ENCODE measurements at places on chromosomes 3 and 15.

GRCh38 chr3:151724576-151725562 lies 8.9 kb upstream of the AADACL2 start:
- DNase-seq = no peak

- DNase-seq = no peak
These were observed 35.1 kb downstream of the PEAK1 start for GRCh38 chr15:77384589-77385359.

GRCh38 chr3:13263770-13264467 lies 156.2 kb downstream of the NUP210 start:
- no peak for DNase-seq

GRCh38 chr3:176055836-176056235 lies 1141.4 kb downstream of the TBL1XR1 start:
- DNase-seq = no peak

DNA sequence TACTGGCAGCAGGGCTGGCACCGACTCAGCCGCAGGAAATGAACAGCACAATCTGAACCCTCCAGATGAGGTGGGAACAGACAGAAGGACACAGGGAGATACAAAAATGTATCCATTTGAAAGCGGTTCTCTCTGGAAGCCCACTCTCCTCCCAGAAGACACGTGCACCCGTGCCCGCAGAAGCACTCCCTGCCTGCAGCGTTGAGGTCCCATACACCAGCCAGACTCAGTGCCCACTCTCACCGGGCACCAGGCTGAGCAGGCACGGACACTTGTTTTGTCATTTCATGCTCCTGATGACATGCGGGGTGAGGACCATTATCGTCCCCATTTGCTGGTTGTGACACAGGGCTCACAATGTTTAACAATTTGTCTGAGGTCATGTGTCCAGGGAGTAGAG lies 297.4 kb upstream of the TLE3 start:
- no peak for DNase-seq

GRCh38 chr3:72488738-72489035 lies 359.6 kb downstream of the SHQ1 start:
- DNase-seq = no peak

GRCh38 chr3:146067048-146067447 lies 93.9 kb downstream of the PLOD2 start:
- DNase-seq = no peak

DNA sequence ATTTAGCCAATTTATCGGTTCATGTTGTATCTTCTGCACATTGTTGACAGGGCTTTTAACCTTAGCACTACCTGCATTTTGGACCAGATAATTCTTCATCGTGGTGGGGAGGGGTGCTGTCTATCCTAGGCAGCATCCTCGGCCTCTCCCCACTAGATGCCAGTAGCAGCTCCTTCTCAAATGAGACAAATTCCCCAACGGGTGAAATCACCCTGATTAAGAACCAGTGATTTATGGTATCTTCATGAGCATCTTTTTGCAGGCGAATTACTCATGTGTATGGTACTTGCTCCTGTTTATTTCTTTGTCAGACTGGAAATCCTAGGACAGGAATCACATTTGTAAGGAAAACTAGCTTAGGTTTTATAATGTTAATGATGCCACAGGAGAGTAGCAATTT lies 68.0 kb downstream of the C3orf70 start:
- DNase-seq = no peak

GRCh38 chr3:191068946-191069813 lies 129.9 kb upstream of the OSTN start:
- no peak for DNase-seq

- no peak for DNase-seq
These were observed 40.7 kb upstream of the VILL start for GRCh38 chr3:37949866-37950265.

DNA sequence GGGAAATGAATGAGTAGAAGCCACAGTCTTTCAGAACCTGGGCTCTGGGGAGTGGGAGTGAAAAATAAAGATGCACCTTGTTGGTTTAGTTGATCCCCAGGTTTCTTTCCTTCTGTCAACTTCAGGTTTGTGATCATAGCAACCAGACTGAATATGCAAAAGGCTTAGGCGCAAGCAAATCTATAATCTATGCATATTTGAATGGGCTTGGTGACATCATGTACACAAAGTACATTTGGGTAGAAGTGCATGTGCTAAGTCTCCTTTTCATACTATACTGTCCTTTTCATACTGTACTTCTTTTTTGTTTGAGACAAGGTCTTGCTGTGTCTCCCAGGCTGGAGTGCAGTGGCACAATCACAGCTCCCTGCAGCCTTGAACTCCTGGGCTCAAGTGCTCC lies 132.4 kb upstream of the C2CD4B start:
- no peak for DNase-seq

DNA sequence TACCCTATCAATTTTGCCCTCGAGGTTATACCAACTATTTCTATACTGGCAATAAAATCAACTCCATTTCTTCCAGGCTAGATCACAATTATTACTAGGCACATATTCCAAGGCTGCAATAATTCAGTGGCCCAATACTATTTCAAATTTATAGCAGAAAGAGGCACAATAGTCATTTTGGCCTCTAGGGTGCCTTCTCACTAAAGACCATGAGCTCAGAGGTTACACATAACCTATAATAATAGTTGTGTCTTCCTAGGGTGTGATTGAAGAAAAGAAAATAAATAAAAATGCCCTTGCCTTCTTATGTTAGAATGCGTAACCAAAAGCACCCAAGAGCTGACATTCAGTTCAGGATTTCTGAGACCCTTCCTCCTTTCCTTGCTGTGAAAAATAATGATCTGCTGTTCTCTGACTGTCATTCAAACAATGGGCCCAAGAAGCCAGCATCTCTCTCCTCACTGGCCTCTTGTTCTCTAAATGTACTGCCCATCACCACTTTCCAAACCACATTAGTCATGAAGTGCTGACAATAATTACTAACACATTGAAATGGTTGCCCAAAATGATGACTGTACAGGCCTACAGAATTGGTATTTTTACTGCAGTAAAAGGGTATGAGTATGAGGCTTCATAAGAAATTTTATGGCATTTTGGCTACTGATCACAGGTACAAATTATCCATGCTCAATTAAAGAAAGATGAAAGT lies 244.8 kb downstream of the LRRN1 start:
- DNase-seq = no peak

DNA sequence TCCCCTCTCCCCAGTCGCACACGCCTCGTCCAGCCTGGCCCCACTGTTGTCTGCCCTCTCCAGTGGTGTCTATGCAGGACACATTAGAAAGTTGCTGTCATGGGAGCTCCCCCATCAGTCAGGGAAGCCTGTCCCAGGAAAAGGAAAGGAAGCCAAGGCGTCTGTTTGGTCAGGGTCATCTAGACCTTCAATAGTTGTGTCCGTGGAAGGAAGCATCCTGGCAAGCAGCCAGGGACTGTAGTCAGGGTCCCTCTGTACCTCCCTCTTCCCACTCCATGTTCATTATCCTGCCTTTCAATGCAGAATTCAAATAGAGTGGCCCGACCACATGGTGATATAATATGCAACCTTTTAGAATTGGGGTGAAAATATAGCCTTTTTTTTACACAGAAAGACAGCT lies 60.7 kb upstream of the RAB6B start:
- DNase-seq = no peak

- DNase-seq = no peak
These were observed 13.6 kb downstream of the SCN11A start for GRCh38 chr3:39038165-39038564.

DNA sequence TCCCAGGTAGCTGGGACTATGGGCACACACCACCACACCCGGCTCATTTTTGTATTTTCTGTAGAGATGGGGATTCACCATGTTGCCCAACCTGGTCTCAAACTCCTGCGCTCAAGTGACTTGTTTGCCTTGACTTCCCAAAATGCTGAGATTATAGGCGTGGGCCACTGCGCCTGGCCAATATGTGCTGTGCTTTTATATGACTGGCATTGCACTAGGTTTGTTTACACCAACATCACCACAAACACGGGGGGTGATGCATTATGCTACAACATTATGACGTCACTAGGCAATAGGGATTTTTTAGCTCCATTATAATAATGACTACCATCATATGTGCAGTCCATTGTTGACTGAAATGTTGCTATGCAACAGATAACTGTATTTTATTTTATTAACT lies 6.9 kb downstream of the APH1B start:
- no peak for DNase-seq

GRCh38 chr3:48409291-48410201 lies 20.3 kb downstream of the PLXNB1 start:
- DNase-seq = no peak

- DNase-seq = no peak
These were observed 36.3 kb downstream of the CA12 start for GRCh38 chr15:63345391-63345752.

DNA sequence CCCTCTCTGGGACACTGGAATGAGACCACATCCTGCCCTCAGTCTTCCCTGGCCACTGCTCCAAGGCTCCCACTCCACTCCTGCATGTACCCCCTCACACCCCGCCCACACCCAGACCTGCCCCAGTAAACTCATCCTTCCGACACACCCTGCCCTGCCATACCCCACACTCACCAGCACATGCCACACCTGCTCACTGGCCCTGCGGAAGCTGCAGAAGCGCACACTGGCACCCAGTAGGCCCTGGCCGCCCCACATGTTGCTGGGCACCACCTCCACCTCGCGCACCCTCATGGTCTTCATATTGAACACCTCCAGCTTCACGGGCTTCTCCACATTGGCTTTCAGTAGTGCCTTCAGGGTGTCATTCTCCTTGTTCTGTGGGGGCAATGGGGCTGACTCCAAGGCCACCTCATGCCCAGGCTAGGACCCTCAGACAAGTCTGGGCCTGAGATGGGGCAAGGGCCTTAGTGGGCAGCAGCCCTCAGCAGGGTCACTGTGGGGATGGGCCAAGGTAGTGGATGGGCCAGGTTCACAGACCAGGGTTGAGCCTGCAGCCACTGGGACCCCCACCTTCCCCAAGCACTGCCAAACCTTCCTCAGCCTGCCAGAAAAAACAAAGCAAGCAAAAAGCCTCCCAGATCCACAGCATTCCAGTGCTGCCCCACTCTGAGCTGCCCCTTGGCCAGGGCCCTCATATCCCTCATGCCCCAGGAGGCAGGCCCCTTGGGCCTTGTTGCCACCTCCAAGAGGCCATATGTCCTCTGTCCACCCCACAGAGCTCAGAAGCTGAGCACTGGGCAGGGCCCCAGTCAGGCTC lies 4.7 kb downstream of the GORASP1 start:
- DNase-seq = no peak

GRCh38 chr3:193884027-193884426 lies 251.9 kb upstream of the HES1 start:
- DNase-seq = no peak

- DNase-seq = no peak
These were observed 812 bp upstream of the SEC62 start for GRCh38 chr3:169965562-169966427.

- DNase-seq = no peak
These were observed 33.6 kb downstream of the BTD start for GRCh38 chr3:15635121-15635661.

DNA sequence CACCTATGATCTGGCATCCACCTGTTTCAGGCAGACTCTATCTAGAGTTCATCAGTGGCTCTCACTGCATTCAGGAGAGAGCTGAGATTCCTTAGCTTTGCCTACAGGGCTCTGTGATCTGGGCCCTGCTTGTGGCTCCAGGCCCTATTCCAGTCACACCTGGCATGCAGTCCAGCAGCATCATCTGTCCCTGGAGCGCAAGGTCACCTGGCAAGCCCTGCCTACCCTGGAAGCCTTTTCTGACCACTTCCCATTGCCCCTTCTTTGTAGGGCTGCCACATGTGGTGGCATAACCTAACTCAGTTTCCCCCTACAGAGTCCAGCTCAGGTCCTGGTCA lies 115.1 kb upstream of the PLXNA1 start:
- no peak for DNase-seq

DNA sequence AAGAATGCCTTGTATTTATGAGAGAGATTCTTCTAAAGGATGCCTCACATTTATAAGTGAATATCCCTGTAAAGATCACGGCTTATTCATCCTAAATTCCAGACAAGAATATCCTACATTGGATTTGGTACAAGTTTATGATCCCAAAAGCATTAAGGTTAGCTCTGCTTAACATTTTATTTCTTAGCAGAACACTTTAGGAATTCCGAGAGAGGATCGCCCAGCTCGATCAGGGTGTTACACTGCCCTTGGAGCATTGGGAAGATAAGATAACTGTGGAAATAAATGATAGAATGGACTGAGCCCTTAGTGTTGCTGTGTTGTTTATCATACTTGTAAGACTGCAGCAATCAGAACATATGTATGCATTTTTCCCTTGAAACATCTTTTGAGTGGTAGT lies 223.0 kb upstream of the CDIN1 start:
- DNase-seq = no peak

GRCh38 chr15:57010724-57011123 lies 92.3 kb downstream of the TCF12 start:
- no peak for DNase-seq

DNA sequence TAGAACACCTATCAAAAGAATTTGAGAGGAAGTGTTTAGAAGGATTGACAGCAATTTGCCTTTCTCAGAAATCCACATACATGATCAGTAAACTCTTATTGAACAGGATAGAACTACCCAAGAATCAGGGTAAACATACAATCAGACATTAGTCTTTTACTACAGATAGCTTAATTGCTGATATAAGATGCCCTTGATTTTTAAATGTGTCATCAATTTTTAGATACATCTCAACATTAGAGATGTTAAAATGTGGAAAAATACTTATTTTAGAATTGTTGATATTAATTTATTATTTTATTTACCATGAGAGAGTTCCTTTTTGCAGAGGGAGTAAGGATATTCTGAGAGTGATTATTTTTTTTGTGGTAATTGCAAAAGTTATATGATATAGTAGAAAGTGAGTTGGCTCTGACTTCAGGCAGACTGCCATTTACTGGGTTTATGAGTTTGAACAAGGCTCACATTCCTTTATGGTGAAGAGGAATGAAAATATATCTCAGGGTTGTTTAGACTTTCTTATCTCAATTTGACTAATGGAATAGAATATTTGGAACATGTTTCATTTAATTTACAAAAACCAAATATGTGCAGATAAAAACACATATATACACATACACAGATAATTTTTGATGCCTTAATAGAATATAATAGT lies 302.8 kb upstream of the GOLIM4 start:
- DNase-seq = no peak

DNA sequence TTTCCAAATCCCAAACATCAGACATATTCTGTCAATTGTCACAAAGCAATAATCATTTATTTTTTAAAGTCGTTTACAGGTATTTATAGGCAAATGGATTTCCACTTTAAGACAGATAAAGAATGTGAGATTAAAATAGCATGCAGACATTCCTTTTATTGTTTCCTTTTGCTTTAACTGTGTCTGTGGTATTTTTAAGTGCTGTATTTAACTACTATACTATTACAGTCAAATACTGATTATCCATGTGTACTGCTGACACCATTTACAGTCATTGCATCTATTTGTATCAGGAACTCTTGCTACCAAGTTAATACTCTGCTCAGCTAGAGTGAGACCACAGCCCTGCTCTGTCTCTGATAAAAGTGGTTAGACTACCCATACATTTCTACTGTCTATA lies 12.8 kb upstream of the CEP152 start:
- DNase-seq = no peak

Measured in GOT3 (cell line).